ENCODE measurements at places on chromosomes 5 and 9.

GRCh38 chr9:794386-794785, 47.1 kb upstream of the DMRT1 start:
- DNase-seq = no peak

- no peak for DNase-seq
Measured at GRCh38 chr5:6713274-6714225, at the start of gene TENT4A. Gene TENT4A (plus strand): TSS chr5:6713432. CDS start chr5:6713984, 552 bp downstream.

DNA sequence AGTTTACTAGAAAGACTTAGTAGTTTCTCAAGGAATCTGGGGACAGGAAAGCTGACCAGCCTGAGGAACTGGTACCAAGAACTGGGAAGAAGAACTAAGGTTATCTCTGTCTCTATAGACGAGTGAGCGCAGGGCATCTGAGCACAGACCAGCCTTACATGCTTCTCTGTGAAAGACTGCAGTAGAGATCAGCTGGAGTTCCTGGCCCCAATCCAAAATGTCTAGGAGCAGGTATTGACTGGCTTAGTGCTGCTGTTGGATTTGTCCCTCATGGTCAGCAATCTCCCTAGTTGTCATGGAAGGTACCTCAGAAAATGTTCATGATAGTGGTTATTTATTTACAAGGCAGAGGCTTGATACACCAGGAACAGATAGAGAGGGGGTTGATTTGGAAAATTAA, 13.3 kb downstream of the NUP214 start:
- DNase-seq = no peak

- DNase-seq = no peak
Measured at GRCh38 chr5:125257997-125258396, 511.6 kb upstream of the ZNF608 start.

GRCh38 chr9:115551396-115551795, 433.4 kb upstream of the TNC start:
- DNase-seq = no peak

DNA sequence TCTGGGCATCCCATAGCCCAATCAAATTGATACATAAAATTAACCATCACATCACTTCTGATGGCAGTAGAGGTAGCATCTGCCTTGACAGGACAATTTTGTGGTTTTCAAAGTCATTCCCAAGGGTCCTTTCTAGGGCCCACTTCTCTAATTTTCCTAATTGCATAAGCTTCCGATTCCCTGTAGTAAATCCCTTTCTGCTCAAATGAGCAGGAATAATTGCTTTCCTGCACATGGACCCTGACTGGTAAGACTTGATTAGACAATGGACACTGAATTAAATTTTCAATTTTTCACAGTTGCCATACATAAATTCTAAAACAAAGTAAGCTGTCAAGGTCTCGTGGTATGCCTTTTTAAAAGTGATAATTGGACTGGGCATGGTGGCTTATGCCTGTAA, 22.0 kb upstream of the IL17B start:
- DNase-seq = no peak

GRCh38 chr5:29379619-29380018, 1813.9 kb upstream of the CDH6 start:
- DNase-seq = no peak

DNA sequence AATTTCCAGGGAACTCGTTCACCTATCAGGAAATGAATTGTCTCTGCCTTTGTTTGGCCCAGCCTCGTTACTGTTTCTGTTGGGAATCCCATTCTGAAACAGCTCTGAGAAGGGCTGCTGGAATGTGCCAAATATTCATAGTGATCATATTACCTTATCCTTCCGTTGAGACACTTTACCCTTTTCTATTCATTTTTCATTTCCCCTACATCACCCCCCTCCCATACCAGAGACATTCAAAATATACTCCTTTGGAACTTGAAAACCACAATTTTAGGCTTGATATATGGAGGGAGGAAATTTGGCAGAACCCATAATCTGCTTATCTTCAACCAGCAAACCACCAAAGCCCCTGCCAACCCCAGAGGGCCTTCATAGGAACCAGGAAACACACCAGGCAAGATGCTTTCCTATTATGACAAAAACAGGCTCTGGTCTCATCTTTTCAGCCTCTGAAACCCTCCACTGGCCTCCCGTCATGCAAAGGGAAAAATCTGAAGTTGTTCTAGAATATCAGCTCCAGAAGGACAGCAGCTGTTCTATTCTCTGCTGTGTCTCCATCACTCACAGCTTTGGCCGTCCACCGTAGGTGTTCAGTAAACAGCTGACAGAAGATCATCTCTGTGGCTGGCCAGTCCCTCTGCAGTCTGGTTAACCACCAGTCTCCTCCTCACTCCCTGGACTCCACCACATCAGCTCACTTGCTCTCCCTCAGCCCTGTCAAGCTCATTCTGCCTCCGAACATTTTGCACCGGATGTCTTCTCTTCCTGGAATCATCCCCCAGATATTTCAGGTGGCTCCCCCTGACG, 217.2 kb upstream of the WWC1 start:
- DNase-seq = no peak

DNA sequence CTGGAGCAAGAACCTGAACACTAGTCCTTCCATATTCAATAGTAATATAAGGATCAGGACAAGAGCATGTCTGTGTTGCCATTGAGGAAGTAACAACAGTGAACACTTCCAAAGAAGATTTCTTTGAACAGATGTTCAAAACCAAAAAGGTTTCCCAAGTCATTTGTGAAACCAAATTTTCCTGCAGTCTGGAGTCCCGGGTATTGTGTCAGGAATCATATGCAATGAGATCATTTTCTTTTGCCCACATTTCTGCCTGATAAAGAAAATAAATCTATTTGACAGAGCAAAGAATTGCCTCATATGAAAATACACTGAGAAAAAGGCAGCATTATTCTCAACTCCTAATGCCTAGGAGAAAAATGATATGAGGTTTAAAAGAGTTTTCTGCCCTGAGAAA, 151.7 kb downstream of the SNX18 start:
- no peak for DNase-seq

- no peak for DNase-seq
Measured at GRCh38 chr5:10291692-10292339, 15.9 kb downstream of the CMBL start.

Data from activated T-cell treated with anti-CD3 and anti-CD28 coated beads, Interleukin-2, amount 50 U/mL, for 24 hours (primary cell).